ENCODE measurements at places on chromosomes 4 and X.

GRCh38 chr4:113788888-113789287, 27.4 kb upstream of the CAMK2D start:
- peak; percentile 25 for DNase-seq

GRCh38 chr4:39166177-39166576, 16.2 kb upstream of the WDR19 start:
- no peak for DNase-seq

GRCh38 chr4:137677863-137678262, 145.6 kb upstream of the PCDH18 start:
- no peak for DNase-seq

GRCh38 chrX:109696146-109696740, 36.8 kb downstream of the ACSL4 start:
- DNase-seq: no peak

GRCh38 chr4:146900295-146900694, 45.4 kb downstream of the TTC29 start:
- DNase-seq: no peak

DNA sequence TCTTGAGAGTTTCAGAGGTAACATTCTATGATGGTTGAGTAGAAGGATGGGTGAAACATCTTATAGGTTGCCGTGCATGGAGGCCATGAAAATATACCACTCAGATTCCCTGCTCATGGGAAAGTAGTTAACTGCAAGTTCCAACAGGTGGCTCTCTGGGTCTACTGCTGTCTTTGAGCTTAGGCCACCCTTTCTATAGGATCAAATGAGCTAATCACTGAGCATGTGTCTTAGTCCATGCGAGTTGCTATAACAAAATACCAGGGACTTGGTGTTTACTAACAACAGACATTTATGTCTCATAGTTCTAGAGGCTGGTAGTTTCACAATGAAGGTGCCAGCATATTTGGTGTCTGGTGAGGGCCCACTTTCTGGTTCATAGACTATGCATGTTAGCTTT, 144.8 kb upstream of the UNC5C start:
- DNase-seq: no peak

Data from GM20000 (cell line).